ENCODE measurements at places on chromosomes 16 and 17.
A peak's percentile ranks its signal among the peaks of the same experiment; 100 is the strongest.

DNA sequence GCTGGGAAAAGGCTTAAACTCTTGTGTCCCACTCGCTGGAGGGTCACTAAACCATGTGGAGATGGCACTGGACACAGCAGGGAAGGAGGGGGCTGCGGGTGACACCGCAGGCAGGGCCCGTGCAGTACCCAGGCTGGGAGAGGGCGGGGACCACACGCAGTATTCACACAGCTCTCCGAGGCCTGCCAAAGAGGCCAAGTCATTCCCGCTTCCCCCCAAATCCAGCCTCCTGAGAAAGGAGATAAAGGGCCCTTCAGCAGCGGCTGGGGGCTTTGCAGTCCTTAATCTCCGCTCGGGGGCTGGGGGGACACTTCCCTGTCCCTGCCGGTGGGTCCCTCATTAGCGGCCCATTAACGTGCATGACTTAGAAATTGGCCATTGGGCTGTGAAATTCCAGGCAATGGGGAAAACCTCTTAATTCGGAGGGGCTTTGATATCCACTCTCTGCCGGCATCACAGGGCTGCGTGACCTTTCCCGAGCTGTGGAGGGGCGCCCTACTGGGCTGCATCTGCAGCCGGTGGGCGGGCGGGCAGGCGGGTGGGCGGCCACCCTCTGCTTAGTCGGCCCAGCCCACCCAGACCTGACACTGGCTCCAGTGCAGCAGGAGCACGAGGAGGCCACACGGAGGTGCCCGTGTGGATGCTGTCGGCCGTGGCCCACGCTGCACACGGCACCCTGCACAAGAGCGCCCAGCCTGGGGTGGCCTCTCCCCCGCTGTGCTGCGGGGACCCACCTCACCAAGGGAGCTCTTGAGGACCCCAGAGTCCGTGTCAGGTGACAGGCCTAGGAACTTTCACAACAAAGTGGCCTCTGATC, 2.6 kb upstream of the SLC38A8 start:
- DNase-seq = no peak

DNA sequence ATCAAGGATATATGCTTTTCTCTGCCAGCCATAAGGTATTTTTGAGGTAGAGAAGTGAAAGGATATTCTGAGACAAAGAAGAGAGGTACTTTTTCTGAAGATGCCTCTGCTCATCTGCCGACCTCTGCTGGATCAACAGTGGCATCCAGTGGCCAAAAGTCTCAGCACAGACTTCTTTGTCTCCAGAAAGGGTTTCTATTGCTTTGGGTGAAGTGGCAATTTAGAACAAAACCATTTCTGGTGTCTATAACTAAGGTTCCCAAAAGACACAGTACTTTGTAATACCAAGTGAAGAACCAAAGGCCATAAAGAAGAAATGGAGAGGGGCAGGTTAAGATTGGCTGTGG, 155.2 kb upstream of the C17orf78 start:
- no peak for DNase-seq

DNA sequence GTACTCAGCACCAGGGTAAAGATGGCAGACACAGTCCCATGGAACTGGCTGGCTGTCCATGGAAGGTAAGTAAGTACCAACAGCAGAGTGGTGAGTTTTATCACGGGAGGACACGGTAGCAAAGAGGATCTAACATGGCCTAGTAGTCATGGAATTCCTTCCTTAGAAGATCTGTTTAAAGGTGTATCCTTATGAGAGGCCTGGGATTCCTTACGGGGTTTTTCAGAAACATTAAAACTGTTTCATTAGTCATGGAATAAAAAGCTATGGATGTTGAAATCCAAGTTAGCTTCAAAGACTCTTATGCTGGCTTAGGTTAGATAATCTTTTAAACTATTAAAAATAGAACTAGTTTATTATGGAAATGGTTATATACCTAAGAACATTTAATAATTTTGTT, 7.4 kb downstream of the FTO start:
- DNase-seq = no peak

- DNase-seq = no peak
These were observed 524.8 kb downstream of the KCNJ18 start for GRCh38 chr17:22217135-22217534.

DNA sequence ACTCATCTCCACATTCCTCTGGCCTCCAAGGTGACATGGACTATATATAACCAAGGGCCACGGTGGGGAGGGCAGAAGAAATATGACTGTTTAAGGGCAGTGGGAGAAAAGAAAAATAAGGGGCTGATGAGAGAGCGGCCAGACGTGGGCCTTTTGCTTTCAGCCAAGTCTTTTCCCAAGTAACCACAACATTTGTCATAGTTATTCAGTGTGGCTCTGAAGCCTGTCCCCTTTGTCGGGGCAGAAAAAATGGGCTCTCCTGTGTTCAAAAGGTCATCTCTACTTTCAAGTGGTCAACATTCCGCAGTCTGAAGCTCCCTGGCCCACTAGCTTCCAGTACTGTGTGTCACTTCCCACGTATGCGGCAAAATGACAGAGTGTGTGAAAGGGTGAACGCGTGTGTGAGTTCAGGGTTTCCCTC, 245.4 kb downstream of the NTN1 start:
- no peak for DNase-seq

GRCh38 chr17:48258331-48258730, 150.8 kb downstream of the SNX11 start:
- no peak for DNase-seq

DNA sequence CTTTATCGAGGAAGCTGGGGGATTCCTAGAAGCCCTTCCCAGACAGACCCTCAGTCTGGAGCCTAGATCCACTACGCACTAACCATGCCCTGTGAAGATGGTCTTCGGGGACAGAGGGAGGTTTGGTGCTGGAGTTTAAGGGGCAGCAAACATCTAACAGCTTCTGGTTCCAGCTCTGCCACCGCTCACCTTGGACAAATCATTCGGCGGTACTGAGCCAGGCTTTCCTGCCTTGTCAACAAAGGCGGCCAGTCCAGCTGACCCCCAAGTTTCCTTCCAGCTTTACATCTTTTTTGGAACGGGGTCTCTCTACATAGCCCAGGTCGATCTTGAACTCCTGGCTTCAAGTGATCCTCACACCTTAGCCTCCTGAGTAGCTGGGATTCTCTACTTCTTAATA, 369 bp upstream of the GJD3 start:
- DNase-seq = no peak

GRCh38 chr16:1331712-1332617, 1.5 kb upstream of the BAIAP3 start:
- peak; percentile 13 for DNase-seq

DNA sequence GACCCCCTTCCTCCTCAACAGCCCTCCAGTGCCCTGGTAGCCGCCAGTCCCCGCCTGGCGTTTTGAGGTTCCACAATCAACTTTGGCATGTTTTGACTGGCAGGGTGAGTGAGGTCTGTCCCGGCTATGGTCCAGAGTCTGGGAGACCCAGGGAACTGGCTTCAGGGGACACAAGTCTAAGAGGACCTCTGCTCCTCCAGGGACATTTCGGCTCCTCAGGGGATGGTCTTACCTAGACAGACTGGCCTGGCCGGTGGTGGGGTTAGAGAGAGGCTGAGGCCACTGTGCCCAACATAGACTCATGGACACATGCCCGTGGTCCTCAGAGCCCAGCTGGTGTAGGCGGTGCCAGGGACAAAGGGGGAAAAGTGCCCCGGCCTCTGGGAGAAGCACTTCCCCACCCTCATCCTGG, 2.2 kb downstream of the TMC8 start:
- no peak for DNase-seq

- no peak for DNase-seq
These were observed 32.0 kb downstream of the COTL1 start for GRCh38 chr16:84585886-84586285.

- DNase-seq = no peak
These were observed 38.4 kb downstream of the CENPV start for GRCh38 chr17:16314859-16315258.

DNA sequence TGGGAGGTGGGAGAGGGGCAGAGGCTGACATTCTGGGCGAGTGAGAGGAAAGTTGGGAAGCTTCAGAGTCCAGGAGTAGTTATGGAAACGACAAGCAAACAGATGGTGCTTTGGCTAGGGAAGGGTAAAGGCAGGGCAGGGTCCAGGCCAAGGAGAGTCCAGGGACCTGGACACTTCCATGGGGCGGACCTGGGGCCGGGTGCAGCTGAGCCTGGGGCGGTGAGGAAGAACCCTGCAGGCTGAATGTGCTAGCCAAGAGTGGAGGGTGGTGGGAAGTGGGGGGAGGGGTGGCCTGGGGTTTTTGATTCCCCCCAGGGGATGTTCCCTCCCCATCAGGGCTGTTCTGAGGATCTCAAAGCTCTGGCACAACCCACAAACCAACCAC, 2.6 kb downstream of the PPP1R9B start:
- DNase-seq = no peak

DNA sequence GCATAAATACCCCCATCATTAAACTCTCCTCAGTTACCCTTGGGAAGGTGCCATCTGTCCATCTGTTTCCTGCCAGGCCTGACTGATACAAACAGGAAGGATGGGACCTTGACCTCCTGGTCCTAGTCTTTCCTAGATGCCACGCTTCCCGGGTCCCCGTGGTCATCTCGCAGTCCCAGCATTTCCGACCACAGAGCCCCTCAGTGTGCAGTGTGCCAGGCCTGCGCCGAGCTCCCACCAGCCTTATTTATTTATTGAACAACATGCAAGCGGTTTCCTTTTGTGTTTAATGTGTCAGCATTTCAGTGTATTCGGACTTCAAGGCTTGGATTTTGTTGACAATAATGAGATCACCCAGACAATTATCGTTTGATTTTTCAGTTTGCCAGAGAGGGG, 45.6 kb upstream of the NKD1 start:
- DNase-seq = no peak

GRCh38 chr17:74474043-74474792, 7.8 kb downstream of the CD300A start:
- no peak for DNase-seq

- DNase-seq = no peak
These were observed 291.1 kb upstream of the IRX3 start for GRCh38 chr16:54577651-54578128.

GRCh38 chr17:68682903-68683302, 81.7 kb upstream of the FAM20A start:
- peak; percentile 14 for DNase-seq

DNA sequence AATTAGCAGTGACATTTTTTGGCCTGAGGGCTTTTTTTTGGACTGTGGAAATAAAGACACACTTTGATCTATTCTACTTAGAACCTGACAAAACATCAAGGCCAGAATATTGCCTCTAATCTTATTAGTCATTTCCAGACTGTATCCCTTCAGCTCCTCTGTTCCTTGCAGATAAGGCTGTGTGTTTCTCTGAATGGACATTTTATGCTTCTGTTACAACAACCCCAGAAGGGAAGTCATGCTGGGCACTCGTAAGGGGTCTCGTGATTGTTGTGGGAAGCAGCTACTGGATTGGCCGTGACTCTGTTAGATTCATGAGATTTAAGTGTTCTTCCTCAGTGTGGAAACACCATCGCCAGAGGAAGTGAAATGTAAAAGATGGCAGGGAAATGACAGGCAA, 31.6 kb upstream of the HS3ST2 start:
- no peak for DNase-seq

- peak; percentile 78 for DNase-seq
These were observed at the start of gene TEX2 for GRCh38 chr17:64263000-64263766. TSS of gene TEX2 (minus strand) at chr17:64263260. CDS start at chr17:64214217, 49,043 bp downstream.

GRCh38 chr17:70006159-70006558, 68.9 kb upstream of the KCNJ16 start:
- DNase-seq = no peak

- DNase-seq = no peak
These were observed 12.9 kb upstream of the SEC14L1 start for GRCh38 chr17:77127735-77128361.

- no peak for DNase-seq
These were observed 189.7 kb upstream of the SDK2 start for GRCh38 chr17:73833775-73834488.

DNA sequence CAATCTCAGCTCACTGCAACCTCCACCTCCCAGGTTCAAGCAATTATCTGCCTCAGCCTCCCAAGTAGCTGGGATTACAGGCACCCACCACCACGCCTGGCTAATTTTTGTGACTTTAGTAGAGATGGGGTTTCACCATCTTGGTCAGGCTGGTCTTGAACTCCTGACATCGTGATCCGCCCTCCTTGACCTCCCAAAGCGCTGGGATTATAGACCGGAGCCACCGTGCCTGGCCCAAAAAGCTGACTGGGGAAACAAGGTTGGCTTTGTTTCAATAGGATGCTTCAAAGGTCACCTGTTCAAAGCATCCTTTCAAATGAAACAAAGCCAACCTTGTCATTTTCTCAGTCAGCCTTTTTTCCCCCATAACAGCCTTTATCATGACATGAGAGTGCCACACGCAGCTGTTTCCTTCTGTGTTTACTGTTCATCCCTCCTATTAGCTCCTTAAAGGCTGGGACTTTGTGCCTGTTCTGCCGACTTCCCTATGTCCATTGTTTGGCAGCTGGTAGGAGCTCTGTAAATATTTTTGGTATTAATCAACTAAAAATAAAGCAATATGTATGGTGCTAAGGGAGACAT, 51.1 kb downstream of the ADAMTS18 start:
- DNase-seq = no peak

DNA sequence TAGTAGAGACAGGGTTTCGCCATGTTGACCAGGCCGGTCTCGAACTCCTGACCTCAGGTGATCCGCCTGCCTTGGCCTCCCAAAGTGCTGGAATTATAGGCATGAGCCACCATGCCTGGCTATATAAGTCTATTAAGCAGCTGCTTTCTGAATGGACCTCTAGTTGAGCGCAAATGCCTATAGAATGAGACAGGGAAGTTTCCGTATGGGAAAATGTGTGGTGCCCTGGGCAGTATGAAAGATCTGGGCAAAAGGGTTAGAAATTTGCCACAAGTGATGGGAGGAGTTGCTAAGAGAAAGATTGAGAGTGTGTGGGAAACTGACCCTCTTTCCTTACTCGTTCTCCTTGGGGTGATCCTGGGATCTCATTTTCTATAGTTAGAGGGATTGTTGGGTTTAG, 26.3 kb downstream of the SLC6A2 start:
- DNase-seq = no peak

DNA sequence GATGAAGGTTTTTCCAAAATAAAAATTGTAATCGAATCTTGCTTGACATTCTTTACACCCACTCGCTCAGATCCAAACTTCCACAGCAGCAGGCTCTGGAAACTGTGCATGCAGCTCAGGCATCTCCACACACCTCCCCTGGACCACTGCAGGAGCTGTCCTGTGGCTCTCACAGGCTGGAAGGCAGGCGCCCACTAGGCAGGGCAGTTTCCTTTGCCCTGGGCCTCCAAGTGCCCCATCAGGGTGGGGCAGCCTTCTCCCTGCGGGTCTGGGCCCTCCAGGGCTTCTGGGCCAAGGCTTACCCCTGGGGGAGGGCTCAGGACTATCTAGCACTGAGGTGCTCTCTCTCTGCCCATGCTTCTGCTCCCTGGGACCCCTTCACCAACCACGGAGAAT, 114.5 kb upstream of the RPL38 start:
- no peak for DNase-seq

GRCh38 chr16:76639685-76640289, 362.6 kb downstream of the CNTNAP4 start:
- no peak for DNase-seq

DNA sequence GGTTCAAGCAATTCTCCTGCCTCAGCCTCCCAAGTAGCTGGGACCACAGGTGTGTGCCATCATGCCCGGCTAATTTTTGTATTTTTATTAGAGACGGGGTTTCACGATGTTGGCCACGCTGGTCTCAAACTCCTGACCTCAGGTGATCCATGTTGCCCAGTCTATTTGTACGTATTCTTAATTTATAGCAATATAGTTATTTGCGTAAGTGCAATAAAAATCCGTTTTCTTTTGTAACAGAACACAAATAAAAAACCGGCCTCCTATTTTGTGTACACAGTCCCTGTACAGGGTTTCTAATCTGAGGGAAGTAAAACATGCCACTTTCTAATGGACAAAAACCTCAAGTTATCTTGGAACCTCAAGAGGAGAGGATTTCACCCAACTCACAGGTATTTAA, 7.7 kb downstream of the RNPS1 start:
- DNase-seq = no peak

GRCh38 chr17:48502312-48502711, 28.5 kb downstream of the HOXB1 start:
- no peak for DNase-seq
